Suprapubic skin (tissue), 4 donors: ENCODE measurements at places on chromosomes 6 and 20. TPM values are rescaled to one million over a fixed set of nuclear protein-coding genes. Genes with fewer than 3 reads are reported as not detected.

The GNL1 gene
- total RNA-seq = 58.9 TPM

The RPL7L1 gene
- total RNA-seq = 76.8 TPM

DNA sequence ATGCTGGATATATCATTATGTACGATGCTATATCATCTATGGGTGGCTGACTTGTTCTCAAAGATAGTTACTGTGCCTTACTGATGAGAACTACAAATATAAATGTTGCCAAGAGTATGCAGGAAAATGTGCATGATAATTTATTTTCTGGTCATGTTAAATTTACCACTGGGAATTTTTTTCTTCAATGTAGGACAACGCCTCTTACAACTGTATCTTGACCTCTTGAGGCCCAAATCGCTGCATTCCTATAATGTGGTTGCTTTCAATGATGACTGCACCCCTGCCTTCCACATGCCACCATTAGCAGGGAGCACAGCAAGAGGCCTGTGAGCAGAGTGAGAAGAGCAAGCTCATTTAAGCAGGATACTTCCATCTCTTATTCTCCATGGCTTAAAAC, 5.7 kb upstream of the RALGAPB start:
- DNase-seq = no peak
- no peak overlapping the region for H3K27ac ChIP-seq
- peaks cover 7% of the 10 kb centered on the region for H3K4me1 ChIP-seq
- H3K27me3 ChIP-seq = no peaks in the 10 kb centered on the region

- no peaks in the 10 kb centered on the region for H3K36me3 ChIP-seq
- peaks cover 70% of the 10 kb centered on the region for H3K4me1 ChIP-seq
- no peak for DNase-seq
- H3K4me3 ChIP-seq = no peak overlapping the region
- peak overlapping the region; percentile 71 for H3K27ac ChIP-seq
- H3K27me3 ChIP-seq = no peaks in the 10 kb centered on the region
Observed at GRCh38 chr6:11810039-11810541, 31.5 kb upstream of the ADTRP start.

The OCSTAMP gene
- total RNA-seq = not detected

The GPLD1 gene
- 39.0 TPM for total RNA-seq
